ENCODE measurements at places on chromosomes 5 and 9.
A peak's percentile ranks its signal among the peaks of the same experiment; 100 is the strongest.

- DNase-seq: peak; percentile 54
Observed at GRCh38 chr9:35736201-35736633, 3.8 kb downstream of the CREB3 start.

DNA sequence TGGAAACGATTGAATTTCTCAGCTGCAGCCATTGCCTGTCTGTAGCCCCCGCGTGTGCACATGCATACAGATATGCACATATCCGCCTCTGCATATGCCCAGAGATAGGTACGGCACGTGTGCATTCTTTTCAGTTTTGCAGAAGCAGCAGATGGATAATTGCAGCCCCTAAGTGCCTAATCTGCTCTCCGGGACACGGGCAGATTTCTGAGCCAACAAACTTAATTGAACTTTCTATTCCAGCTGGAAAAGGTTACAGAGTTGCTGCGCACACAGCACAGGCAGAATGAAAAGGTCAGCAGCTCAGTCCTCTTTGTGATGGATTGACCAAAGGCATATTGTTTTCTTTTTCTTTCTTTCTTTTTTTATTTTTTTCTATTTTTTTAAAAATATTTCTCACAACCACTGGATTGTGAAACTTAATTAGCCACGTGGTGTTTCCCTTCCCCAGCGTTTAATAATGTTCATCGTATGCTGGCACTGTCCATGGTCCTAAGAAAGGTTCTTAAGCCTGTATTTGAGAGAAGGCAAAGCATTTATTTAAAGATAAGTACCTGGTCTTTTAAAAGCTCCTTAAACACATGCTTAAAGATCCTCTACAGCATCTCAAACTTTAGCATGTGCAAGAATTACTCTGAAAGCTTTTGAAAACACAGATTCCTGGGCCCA is 270.2 kb upstream of the BRINP1 start:
- no peak for DNase-seq

DNA sequence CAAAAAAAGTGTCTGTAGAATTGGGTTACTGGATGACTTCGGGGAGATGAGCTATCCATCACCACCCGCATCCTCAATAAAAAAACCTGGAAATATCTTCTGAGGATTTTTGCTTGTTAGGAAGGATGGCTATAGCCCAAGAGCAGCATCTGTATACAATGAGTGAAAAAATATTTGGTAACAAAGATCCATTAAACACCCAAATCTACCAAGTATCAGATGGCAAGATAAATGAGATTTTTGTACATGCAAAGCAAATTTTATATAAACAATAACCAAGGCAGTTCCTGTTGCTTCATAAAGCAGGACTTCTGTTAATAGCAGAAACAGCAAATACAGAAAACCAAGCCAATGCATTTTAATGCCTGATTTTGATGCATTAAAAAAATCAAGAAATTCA is 166.6 kb downstream of the SLC28A3 start:
- no peak for DNase-seq

- no peak for DNase-seq
Observed at GRCh38 chr5:68292316-68292715, 76.8 kb downstream of the PIK3R1 start.

DNA sequence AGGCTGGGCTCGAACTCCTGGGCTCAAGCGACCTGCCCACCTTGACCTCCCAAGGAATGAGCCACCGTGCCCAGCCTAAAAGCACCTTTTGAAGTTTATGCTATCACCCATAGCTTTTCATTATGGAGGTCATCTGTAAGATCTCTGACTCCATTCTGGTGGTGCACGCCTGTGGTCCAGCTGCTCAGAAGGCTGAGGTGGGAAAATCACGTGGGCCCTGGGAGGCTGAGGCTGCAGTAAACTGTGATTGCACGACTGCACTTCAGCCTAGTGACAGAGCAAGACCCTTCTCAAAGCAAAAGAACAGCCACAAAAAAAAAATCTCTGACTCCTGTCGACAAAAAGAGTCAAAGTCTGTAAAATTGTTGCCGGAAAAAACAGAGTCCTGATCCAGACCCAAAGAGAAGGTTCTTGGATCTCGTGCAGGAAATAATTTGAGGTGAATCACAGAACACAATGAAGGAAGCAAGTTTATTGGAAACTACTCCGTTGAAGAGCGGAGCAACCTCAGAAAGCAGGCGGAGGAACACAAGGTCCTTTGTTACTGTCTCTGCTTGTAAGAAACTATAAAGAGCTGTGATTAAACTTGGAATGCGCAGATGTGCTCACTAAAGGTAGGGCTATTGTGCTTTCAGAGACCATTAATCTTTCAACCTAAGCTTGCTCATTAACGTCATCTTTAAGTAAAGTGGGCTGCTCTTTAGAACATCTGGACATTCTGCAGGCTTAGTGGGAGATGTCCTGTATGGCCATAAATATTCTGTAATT is 2.0 kb upstream of the HAUS6 start:
- no peak for DNase-seq

DNA sequence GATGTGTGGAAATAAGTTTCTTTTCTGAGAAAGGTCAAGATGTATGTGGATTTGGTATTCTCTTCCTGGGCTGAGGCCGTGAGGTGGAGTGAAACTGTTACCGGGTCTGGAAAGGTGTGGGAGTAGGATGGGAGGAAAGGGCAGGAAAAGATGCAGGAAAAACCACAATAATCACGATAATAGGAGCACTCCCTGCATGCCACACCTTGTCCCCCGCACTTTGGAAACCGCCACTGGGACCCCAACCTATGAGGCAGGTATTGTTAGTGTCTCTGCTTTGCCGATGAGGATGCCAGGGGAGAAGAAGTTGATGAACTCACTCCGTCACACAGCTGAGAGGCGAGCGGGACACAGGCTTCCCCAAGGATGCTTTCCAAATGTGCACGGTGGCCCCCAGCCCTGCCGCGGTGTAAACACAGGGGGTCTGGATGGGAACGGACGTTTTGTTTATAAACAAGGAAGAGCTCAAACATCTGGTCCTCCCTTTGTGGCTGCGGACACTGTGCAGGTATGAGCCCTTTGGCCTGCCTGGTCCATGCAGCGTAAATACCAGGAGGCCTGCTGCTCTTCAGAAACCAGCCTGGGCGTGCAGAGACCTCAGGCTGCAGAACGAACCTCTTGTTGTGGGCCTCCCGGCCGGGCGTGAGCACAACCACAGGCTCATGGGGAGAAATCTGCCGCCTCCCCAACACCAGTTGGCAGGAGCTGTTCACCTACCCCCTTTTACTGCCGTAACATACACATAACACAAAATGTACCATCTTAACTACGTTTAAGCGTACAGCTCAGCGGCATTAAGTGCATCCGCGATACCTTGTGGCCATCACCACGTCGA is 126.7 kb downstream of the COL23A1 start:
- DNase-seq: no peak

DNA sequence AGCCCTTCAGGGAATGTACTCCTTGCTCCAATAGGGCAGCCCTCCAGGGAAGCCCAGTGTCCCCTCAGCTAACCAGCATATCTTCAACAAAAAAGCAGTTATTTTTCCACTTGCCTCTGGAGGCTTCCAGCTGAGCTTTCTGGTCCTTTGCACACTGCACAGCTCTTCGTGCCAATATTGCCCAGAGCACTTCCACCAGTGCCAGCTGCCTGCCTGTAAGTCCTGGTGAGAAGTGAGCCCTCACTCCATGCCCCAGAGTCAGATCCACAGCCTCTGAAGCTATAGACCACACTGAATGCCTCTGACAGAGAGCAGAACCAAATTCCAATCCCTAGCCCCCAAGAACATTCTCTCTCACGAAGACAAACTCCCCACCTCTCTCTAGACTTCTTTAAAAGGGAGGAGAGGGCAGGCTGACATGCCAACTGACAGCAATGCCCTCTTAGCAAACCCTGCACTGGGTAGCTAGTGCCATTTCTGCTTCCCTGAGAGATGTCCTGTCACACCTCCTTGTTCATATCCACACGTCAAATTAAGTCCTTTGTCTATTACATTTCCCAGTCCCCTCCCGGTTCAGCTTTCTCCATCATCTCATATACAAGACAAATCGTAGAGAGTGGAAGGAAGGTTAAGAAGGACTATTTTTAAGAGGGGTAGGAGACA is 12.7 kb upstream of the HEXB start:
- DNase-seq: no peak

DNA sequence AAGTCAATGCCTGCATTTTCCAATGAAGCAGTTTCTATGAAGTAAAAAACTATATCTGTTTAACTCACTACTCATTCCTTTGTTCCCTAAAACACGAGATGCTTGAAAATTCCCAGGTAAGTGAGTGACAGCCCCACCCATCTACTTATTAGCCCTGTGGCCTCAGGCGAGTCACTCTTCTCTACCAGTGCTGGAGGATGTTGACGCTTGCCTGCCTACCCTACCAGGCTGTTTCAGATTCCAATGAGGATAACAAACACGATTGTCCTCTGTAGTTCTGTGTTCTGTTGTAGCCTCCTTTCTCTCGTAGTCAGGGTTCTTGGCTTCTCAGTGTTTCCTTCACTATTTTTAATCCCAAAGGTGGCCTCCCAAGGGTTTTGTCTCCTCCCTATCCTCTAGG is 388.8 kb downstream of the KDM4C start:
- no peak for DNase-seq

- no peak for DNase-seq
Observed at GRCh38 chr9:81289622-81290021, 399.7 kb downstream of the TLE1 start.

GRCh38 chr9:120764476-120764875 is 28.7 kb downstream of the FBXW2 start:
- no peak for DNase-seq

DNA sequence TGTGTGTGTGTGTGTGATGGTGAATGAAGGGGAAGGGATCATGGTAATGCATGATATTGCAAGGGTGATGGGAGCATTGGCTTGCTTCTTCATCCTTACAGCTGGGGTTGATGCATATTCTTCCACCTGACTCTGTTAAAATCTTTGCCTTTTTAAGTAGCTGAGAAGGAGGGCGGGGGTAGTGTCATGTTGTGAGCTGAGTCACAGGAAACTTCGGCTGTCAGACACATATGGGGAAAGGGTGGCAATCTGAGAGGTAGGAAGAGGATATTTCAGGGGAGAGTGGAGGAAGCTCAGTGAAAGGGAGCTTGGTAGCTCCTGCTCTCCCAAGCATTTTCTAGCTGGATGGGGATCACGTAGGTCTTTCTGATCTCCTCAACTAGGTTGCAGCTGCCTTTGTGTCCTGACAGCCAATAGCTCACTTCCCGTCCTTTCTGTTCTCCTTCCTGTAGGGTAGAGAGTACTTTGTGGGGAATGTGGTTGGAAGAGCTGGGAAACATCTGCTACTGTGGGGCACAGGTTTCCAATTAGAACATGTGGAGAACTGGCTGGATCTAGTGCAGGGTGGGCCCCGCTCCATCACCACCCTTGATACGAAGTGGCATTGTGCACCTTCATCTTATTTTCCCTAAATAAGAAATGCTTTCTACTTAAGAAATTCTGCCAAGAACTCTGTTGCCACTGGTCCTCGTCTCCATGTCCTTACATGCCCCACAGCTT is 18.1 kb upstream of the CLK4 start:
- DNase-seq: no peak

GRCh38 chr5:98585661-98586310 is 187.7 kb upstream of the RGMB start:
- DNase-seq: no peak

DNA sequence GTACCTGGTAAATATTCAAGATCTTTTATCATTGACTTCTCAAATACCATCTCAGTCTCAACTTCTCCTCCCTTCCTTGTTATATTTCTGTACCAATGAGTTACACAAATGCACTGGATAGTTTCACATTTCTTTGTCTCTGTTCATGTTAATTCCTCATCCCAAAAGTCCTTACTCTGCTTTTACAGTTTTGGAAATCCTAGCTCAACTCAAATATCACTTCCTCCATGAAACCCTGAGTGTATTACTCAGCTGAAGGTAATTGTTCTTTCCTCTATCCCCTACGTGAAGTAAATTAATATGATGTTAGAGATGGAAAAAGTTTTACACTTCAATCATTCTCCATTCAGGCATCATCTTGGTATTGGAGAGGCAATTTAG is 241.5 kb downstream of the TLE4 start:
- no peak for DNase-seq

GRCh38 chr9:98083061-98083501 is 26.5 kb downstream of the NANS start:
- no peak for DNase-seq

DNA sequence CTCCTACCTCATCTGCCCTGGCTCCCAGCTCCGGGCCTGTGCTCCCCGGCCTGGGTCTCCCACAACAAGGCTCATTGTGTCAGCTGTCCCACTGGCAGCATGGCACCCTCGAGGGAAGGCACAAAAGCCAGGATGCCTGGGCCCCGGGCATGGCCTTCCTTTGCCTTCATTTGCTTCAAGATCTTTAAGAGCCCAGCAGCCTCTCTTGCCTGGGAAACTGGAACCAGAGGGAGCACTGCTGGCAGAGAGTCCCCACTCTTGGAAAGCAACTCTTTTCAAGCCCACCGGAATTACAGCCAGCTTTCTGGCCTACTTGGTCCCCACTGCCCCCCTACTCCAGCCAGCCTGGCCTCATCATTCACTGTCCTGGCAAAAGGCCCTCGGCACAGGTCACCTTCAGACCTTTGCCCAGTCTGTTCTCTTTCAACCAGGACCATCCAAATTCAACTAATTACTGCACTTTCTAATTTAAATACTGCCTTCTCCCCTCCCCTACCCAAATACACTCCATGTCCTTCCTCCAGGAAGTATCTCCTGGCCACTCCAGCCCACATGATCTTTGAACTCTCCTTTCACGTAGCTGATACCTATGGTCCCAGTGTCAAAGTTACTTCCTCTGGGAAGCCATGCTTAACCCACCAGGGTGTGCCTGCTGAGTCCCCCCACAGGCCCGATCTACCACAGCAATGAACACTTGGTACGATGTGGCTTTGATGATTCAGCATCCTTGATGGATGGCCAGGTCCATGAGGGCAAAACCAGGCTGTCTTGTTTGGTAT is 8.9 kb downstream of the ZER1 start:
- DNase-seq: no peak

- DNase-seq: no peak
Observed at GRCh38 chr5:22850981-22851380, 2.2 kb downstream of the CDH12 start.

DNA sequence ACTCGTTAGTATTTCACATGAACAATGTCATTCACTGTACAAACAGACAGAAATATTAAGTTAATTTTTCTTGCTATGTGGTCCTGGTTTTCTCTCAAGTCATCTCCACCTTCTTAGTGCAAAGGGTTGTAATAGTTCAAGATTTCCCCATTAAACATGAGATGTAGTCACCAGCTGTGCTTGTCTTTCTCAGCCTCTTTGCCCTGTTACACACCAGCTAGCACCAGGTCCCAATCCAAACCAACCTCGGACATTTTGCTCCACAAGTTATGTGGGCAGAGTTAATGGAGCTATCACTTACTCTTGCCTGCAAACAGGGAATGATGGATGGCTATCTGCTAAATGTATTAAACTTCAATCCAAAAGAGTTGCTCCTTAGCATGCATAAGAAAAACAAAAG is 328.1 kb downstream of the TLE1 start:
- DNase-seq: no peak

GRCh38 chr5:124126504-124127217 is 614.7 kb downstream of the CSNK1G3 start:
- no peak for DNase-seq

DNA sequence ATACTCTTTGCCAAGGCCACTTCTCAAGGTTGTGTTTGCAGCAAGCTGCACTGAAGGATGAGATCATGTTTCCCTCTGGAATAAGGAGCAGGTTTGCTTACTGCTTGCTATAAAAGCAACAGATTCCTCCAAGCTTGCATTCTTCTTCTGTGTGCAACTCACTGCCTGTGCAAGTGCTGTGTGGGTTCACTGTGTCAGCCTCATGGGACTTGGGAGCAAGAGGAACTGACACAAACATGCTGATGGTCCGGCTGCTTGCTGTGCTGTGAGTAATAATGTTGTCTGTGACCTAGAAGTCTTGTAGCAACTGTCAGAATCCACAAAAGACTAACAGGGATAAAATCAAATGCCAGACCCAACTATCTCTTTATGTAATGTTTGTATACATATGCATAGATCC is 33.6 kb upstream of the SHC3 start:
- no peak for DNase-seq
